ENCODE measurements at places on chromosomes 16 and 17. TPM values are rescaled to one million over a fixed set of nuclear protein-coding genes. Genes with fewer than 3 reads are reported as not detected.

- DNase-seq: no peak
Measured at GRCh38 chr17:64091571-64091970, 38.4 kb downstream of the ERN1 start.

DNA sequence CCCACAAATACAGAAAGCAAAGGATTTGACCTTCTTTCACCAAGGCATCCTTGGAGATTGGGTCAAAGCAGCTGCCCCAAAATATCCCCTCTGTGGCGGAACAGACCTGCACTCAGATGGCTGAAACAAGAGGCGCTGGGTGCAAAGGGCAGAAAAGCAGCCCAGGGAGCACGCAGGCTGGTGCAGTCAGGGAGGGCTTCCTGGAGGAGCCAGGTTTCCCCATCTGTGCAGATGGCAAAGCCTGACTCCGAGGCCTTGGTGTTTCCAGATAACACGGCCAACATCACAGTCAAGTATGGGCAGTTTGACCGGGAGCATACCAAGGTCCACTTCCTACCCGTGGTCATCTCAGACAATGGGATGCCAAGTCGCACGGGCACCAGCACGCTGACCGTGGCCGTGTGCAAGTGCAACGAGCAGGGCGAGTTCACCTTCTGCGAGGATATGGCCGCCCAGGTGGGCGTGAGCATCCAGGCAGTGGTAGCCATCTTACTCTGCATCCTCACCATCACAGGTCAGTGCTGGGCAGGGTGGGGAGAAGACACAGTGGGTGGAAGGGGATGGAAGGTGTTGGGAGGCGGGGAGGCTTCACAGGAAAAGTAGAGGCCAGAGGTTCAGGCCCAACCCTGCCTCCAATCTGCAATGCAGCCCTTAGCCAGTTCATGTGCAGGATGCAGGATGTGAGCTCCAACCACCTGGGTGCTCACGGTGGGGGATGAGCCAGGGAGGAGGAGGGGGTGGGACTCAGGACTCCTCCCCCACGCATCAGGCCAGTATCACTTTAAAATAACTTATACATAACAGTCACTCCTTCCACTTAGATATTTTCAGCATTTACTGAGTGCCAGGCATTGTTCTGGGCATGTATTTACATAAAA, 26.4 kb upstream of the BEAN1 start:
- DNase-seq: no peak

DNA sequence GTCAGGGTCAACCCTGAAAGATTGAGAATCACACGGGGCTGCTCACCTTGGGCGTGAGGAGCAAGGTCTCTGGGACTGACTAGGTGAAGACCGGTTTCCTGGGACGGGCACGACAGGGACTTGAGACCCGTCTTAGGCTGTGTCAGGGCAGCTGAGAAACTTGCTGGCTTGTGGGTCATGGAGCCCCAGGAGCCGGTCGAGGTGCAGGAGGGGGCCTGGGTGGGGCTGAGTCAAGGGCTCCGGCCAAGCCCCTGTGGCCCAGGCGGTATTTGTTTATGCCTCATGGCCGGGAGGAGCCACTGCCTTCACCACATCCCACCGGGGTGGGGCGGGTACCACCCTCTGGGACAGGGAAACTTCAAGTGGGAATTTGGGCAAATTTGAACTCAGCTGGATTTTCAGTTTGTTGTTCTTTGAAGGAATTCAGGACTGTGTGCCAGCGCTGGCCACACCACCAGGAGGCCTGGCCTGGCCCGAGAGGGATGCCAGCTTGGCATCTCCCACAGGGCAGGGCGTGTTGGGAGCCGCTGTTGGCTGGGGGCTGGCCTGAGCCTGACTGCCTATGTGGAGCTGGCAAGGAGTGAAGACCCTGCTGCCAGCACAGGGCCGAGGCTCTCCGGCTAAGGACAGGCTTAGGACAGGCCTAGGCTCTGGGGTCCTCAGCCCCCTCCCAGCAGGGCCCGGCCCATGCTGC, 116.1 kb downstream of the METRNL start:
- DNase-seq: no peak

DNA sequence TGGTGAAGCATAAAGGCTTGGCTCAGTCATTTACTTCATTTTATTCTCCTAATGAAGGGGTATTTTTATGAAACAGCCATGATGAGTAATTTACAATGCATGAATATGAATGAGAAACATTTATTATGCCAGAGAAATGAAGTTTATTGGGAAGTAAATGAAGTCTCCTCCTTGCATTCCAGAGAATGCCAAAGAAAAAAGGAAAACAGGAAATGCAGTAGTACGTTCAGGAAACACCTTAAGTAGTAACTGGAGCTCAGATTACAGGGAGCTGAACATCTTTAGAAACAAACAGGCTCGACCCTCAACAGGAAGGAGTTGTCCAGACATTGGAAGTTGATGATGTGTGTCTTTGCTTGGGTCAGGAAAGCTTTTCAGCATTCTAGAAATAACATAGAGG, 4.6 kb downstream of the KRT34 start:
- no peak for DNase-seq

GRCh38 chr16:9047689-9048301, 43.6 kb upstream of the HAPSTR1 start:
- peak; percentile 36 for DNase-seq

DNA sequence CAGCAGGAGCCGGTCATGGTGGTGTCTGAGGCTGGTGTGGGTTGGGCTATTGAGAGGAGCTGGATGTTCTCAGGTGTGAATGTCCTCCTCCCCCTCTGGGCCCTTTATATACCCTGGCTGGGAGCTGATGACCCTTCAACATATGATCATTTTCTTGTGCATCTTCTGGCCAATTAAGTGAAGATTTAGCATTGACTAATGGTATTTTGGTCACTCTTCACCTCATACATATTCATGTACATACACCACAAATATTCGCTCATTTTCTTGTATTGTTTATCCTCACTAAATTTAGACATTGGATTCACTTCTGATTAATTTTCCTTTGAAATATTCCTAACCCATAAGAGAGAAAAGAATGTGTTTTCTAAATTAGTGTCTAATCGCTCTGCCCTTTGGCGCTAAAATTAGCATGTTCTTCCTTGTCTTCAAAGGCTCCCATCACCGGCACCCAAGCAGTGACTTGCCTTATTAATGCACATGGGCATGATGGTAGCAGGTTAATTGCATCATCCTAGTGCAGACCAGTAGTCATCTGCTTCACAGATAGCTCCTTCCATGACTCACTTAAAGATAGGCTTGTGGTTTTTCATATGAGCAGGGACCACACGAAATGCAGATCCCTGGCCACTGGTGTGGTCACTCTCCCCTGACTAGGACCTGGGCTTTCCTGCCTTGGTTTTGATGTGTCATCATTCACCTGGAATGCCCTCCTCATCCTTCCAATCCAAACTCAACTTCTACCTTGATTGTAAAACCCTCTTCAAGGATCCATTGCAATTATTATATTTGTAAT, at the start of gene KRTAP2-4:
TSS of gene KRTAP2-4 (minus strand) at position 51 of the 796 bp plus-strand sequence. CDS start at position 17, 34 bp downstream.
- no peak for DNase-seq

GRCh38 chr17:35064516-35065215, 1.2 kb upstream of the RFFL start:
- DNase-seq: no peak

GRCh38 chr17:42287977-42288802, at the start of gene STAT5A:
Gene STAT5A, plus strand, starts transcription at chr17:42288498. Its CDS starts 914 bp downstream, at chr17:42289412.
- peak; percentile 80 for DNase-seq

DNA sequence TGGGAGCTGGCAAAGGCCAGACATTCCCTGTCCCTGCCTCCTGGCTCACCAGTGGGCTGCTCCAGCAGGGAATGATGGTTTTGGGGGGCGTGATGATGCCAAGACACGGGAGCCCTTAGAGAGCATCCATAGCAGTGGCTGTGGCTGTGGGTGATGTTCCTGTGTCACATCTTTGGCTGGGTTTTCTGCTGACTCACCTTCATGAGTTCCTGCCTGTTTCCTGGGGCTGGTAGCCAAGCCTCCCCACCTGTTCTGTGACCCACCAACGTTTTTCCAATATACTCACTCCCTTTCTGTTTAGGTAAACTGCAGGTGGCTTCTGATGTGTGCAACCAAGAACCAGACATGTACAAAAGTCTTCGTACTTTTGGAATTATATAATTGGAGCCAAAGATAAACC, 16.5 kb upstream of the NF1 start:
- DNase-seq: no peak

GRCh38 chr17:18977646-18978045, 25.7 kb downstream of the SLC5A10 start:
- DNase-seq: no peak

DNA sequence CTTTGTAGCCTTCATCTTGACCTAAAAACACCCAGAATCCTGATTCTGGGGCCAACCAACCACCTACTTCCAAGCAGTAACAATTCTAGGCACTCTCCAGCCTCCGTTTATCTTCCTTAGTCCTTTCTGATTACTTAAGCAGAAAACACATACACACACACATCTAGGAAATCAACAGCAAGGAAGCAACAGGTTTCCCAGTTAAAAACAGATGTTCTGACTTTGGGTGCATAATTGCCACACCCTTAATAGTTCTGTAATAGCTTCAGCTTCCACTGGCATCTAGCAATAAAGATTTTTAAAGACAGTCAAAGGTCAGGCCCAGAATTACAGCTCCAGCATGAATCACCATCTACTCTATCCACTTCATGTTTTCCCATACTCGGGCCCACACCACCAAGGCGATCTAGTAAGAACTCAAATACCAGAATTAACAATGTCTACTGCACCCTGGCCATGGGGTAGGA, 2.6 kb downstream of the ARHGAP17 start:
- DNase-seq: no peak

DNA sequence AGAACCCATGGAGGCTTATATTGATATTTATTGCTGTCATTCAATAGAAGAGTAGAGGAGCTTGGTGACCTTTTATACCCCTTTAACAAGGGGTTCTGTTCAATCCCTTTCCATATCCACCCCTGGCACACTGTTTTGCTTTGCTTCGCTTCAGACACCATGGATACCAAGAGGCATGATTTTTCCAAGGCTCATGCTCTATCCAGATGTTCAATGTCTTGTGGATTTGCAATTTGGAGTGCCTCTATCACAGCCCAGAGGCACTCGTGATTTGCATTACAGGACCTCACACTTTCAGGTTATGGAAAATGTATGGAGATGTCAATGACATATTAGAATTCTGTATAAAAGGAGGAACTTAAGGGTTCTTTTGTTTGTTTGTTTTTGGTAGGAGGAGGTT, 21.5 kb downstream of the CFAP20 start:
- no peak for DNase-seq

- no peak for DNase-seq
Measured at GRCh38 chr16:49337814-49338350, 35.7 kb upstream of the C16orf78 start.

- no peak for DNase-seq
Measured at GRCh38 chr16:83706394-83706793, 101.4 kb upstream of the HSBP1 start.

- no peak for DNase-seq
Measured at GRCh38 chr16:4505356-4506147, 29.4 kb downstream of the HMOX2 start.

DNA sequence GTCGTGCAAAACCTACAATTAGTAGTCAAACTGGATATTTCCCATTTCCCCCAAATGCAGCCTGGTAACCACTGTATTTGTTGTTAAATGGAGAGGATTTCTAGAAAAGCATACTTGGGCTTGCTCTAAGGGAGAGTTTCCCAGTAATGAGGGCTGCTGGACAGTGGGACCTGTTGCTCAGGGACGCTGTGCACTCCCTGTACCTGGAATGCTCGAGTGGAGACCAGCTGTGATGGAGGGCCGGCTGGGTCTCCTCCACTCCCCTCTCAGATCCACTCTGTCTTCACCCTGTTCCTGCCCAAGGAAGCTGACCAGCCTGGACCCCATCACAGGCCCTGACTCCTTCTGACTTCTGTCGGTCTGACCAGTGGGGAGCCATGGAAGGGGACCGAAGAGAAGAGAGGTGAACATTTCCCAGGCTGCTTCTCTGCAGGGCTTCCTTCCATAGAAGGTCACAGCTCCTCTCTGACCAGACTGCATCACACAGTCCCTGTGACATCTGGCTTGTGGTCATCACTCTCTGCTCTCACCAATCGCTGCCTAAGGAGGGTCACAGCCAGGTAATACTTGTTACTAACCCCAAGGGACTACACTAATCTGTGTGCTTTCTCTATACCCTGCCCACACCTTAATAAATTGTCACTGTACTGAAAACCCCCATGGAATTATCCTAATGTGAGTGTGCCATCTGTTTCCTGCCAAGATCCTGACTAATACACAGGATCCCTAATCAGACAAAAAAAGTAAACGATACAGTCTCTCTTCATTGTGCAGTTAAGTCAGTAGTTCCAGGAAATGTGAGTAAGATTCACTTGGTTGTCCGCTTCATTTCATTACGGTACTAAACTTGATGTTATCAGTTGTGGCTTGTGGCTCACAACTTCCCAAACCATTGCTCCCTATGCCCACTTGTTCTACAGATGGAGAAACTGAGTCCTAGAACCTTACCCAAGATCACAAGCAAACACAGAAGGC, 102.4 kb downstream of the CCT6B start:
- no peak for DNase-seq

Gene TLE7
- not detected for polyA plus RNA-seq

Gene DNAAF1
- polyA plus RNA-seq: 21.5 TPM

Gene KCNJ18
- polyA plus RNA-seq: not detected

Gene MLYCD
- 3.2 TPM for polyA plus RNA-seq

Gene ERN2
- polyA plus RNA-seq: 0.19 TPM

Gene PRPSAP2
- 53.6 TPM for polyA plus RNA-seq

Gene TEDC2
- 10.0 TPM for polyA plus RNA-seq

All from right lung (tissue), 10 donors.